ENCODE measurements at places on chromosomes 5 and 9.

DNA sequence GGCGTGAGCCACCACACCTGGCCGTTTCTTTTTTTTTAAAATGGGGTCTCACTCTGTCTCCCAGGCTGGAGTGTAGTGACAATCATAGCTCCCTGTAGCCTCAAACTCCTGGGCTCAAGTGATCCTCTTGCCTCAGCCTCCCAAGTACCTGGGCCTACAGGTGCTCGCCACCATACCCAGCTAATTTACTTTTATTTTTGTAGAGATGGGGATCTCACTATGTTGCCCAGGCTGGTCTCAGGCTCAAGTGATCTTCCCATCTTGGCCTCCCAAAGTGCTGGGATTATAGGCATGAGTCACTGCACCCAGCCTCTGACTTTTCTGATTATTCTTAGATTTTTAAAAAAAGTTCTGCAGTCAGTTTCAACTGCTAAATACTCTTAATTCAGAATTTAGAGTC lies 21.3 kb downstream of the RAI14 start:
- no peak for DNase-seq

DNA sequence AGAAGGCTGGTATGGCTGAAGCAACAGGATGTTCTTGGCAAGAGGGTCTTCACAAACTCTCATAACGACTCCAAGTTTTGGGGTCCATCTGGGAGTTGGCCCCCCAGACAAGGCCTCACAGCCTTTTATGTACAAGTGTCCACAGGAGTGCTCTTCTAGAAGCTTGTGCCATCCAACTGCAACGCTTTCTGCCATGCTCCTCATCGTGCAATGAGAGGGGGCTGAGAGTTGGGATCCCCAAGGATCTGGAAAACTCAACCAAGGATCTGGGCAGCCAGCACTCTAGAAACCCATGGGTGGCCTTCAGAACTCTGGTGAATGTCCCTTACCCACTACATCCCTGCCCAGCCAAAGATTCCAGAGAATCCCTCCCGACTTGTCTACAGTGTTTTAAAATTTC lies 8.5 kb upstream of the AMBP start:
- no peak for DNase-seq

DNA sequence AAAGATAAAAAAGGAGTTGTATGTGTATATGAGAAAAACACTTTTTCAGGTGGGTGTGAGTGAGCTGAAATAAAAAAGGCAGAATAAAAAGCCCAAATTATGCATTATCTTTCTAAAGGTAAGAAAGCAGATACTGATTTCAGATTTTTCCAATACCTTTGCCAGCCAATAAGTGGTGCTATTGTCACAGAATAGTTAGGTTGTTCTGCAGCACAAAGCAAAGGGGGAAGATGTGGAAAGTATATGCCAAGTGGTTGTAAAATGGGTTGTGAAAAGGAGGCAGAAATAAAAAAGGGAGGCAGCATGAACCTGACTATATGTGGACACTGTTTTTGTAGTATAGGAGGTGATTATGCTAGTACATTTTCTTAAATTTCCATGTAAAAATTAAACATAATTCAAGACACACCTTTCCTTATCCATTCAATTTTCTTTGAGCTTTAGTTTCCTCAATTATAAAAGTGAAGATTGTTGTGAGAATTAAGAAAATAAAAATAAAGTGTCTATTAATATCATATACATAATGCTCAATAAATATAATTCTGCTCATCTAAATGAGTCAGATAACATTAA lies 106.7 kb downstream of the SMIM15 start:
- peak; percentile 23 for DNase-seq

DNA sequence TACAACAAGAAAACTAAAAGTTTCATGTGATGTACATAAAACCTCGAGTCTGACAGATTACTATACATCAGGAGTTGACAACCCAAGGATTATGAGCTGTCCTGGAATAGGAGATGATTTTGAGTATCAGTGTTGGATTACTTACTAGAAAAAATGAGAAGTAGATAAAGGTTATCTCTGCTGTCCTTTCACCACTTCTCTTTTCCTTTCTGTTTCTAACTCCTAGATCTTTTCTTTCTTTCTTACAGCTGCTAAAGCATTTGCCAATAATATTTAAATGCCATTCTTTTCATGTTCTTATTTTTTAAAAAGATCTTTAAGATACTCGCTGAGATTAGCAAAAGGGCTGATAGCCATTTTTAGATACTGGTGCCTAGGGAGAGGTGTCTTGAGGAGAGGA lies 14.8 kb downstream of the RBM27 start:
- no peak for DNase-seq

DNA sequence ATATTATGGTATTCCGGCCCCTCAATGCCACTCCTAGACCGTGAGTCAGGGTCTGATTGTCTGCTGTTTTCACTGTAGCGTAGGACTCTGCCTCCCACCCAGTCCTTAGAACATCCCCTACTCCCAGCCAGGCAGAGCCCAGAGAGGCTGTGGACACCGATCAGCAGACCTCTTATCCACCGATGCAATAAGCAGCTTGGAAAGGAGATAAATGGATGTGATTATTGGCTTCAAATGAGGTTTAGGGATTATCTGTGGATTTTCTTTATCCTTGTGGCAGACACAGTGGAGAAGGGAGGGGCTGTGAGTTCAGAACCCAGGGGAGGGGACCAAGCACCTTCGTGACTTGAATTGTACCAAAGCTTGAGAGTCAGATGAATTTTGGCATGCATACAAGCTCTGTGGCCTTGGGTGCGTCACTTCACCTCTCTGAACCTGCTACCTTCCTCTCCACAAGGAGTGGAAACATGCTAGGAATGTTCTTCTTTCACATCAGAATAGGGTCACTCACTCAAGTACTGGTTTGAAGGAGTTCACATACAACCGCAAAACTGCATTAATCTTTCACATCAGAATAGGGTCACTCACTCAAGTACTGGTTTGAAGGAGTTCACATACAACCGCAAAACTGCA lies 83.1 kb upstream of the CPLX2 start:
- DNase-seq = no peak

- no peak for DNase-seq
Observed at GRCh38 chr5:84227236-84227635, 157.4 kb downstream of the EDIL3 start.

DNA sequence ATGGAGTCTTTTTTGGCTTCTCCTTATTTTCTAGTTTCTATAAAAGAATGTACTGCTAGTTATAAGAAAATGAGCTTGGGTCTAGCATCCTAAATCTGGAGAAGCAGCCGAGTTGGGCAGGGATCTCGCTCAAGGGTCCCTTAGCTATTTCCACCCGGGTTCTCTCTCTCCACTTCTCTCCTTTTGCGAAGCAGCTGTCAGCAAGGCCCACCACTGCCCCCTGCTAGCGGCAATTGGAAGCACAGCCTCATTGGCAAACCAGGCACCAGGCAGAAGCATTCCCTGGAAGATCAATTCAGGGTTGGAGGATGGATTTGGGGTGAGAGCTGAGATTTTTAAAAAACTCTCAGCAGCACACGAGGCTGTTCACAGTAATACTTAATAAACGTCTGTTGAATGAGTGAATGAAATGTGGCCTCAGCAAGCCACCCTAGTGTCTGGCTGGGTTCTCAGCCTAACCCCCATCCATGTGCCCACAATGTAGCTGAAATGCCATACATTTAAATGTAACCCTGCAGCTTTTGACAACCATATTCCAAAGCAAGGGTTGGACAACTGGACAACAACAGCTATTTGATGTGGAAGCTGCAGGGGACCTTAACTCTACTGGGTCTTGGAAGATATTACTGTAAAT lies 34.6 kb upstream of the TNIP1 start:
- DNase-seq = peak; percentile 72

DNA sequence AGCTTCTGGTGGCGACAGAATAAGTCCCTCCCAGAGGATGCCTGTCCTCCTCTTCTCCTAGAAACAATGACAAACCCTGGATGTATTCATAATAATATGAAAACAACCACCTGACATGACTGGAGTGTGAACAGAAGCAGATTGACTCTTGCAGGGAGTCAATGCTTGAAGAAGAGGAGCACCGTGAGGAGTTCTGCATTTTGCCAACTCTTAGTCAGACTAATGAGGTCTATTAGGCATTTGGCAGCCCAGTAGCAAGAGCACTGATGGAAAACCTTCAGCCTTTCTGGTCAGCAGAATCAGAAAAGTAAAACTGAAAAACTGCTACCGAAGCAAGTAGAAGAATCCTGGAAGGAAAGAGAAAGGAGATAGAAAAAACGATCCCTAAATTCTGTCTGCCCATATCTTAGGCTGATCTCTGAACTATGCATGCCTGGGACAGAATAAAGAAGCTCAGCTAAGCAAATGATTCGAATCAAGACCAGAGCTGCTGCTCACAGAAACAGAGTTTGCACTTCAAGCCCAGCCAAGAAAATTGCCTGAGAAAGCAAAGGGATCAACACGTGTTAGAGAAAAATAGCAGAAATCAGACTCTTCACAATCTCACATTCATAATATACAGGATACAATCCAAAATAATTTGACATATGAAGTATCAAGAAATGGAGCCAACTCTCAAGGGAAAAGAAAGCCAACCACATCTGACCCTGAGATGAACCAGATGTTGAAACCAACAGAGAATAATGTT lies 69.5 kb upstream of the OSMR start:
- DNase-seq = no peak

DNA sequence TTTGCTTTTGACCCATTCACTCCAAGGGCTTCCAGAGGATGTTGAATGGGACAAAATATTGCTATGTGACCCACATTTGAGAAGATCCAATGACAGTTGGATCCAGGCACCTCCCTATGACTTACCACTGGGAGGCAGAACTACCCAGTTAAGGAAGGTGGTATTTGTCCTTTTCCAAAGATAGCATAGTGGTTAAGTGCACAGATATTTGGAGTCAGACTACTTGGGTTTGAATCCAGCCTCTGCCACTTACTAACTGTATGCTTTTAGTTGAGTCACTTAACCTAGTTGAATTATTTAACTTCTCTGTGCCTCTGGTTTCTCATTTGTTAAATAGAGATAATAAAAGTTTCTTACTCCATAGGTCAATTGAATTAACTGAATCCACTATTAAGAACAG lies 74.5 kb upstream of the PALM2AKAP2 start:
- peak; percentile 2 for DNase-seq

- no peak for DNase-seq
Observed at GRCh38 chr5:130092991-130093390, 188.7 kb downstream of the CHSY3 start.

DNA sequence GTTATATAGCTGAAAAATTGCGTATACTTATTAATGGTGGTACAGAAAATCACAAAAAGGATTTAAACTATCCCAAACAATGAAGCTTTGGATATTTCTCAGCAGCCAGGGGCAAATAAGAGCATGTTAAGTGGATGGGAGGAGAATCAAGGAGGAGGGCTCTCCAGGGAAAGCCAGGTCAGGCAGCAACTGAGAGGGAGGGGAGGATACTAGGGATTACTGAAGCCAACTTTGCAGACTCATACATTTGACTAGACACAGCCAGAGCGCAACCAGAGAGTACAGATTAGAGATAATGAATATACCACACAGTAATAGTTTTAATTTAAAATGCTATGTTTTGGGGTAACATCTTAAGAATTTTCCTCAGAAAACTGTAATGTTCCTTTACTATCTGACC lies 360.2 kb downstream of the HCN1 start:
- no peak for DNase-seq

DNA sequence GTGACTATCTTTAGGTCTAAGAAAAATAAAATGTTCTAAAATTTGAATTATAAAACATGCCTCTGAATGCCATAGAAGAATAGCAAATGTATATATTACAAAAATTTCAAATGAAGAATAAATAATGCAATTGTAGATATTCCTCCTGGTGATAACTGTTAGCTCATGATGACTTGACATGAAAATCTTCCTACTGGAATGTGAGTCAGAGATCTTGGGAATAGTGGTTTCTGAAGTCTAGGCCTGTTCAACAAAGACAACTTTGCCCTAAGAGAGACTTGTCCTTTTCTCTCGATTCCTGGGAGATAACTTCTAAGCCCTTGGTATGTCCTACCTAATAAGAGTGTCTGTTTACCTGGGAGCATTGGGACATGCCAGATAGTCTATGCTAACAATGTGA lies 746.3 kb upstream of the RIOK2 start:
- DNase-seq = no peak

DNA sequence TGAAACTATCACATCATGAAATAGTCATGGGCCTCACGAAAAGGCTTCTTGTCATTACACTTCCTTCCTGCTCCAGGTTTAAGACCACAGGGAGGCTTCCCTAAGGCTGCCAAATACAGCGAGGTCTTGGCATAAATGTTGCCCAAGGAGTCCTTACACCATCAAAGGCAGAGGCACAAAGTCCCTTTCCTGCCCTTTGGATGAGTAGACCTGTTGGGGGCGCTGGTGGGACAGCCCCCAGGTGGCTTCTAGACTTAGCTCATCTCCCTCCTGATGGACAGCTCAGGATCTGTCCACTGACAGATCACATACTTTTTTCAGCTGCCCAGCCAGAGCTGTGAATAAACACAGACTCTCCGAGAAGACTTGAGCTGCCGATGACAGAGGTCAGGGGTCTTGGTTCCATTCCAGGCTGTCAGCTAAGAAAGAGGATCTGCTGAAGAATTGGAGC lies 15.5 kb upstream of the MEGF9 start:
- DNase-seq = peak; percentile 14

DNA sequence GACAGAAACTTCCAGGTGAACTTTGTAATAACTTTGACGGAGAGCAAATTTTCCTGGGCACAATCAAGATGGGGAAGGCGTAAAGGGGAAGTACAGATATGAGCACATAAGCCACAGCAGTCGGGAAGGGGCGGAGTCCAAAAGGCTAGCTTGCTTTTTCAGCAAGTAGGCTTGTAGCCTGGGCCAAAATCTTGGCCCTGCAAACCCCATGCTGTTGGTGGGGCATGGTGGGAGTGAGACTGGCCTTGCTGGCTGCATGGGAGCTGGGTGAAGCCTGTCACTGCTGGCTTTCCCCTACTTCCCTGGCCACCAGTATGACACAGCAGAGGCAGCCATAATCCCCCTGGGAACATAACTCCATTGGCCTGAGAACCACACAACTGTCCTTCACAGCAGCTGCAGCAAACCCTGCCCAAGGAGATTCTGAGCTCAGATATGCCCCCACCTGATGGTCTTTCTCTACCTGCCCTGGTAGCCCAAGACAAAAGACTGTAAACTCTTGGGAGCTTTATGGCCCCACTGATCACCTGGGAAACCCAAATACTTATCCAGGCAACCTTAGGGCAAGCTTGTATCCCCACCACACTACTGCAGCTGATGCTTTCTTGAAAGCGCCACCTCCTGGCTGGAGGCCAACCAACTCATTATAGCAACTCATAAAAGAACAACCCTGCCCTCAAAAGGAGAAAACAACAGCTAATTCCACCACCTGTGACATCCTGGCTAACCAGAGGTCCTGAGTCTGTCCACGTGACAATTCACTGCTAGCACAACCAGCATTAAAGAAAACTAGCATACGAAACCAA lies 24.0 kb downstream of the DCTN4 start:
- DNase-seq = peak; percentile 14

- no peak for DNase-seq
Observed at GRCh38 chr5:115932991-115933390, 29.3 kb upstream of the LVRN start.

All from OCI-LY7 (cell line).